ENCODE measurements at places on chromosomes 6 and 20. TPM values are rescaled to one million over a fixed set of nuclear protein-coding genes. Genes with fewer than 3 reads are reported as not detected.

Gene ZNF311
- total RNA-seq: 0.60 TPM

Gene SAMD5
- 10.7 TPM for total RNA-seq

Gene TOMM6
- total RNA-seq: 96.6 TPM

Gene MLIP
- 20.2 TPM for total RNA-seq

Gene OXT
- 3.0 TPM for total RNA-seq

Gene HLA-DRA
- 21.2 TPM for total RNA-seq

Gene CEP43
- total RNA-seq: 19.1 TPM

Gene BMP6
- 2.7 TPM for total RNA-seq

Gene RNF39
- total RNA-seq: not detected

Gene CST3
- total RNA-seq: 679 TPM

Gene HS3ST5
- total RNA-seq: not detected

Gene GFRAL
- total RNA-seq: not detected

Gene PLEKHG1
- 8.7 TPM for total RNA-seq

Gene TSPO2
- 0.22 TPM for total RNA-seq

Gene OR2J3
- total RNA-seq: not detected

Gene ADGRG6
- 49.6 TPM for total RNA-seq

Gene GLP1R
- not detected for total RNA-seq

Gene GSTA5
- total RNA-seq: not detected

Gene DLK2
- total RNA-seq: not detected

Gene SEMG1
- total RNA-seq: not detected

Gene MAP7
- 18.0 TPM for total RNA-seq

Gene RREB1
- 41.5 TPM for total RNA-seq

Gene SOX4
- 1.2 TPM for total RNA-seq

Gene TPD52L1
- total RNA-seq: 45.0 TPM

Gene MTFR2
- total RNA-seq: 0.40 TPM

Gene GPR6
- total RNA-seq: not detected

Gene SLA2
- 0.20 TPM for total RNA-seq

Gene CLDN20
- total RNA-seq: not detected

Gene FAM209B
- not detected for total RNA-seq

Gene FKBP5
- 160 TPM for total RNA-seq

Gene C20orf202
- not detected for total RNA-seq

Gene SSTR4
- total RNA-seq: not detected

Gene CENPB
- total RNA-seq: 30.2 TPM

Gene RCAN2
- total RNA-seq: 4.2 TPM

Gene HCRTR2
- not detected for total RNA-seq

Gene LIN28B
- total RNA-seq: not detected

Gene RALY
- total RNA-seq: 42.1 TPM

Gene CDSN
- total RNA-seq: not detected

Gene SYTL3
- 1.0 TPM for total RNA-seq

Gene WFDC5
- total RNA-seq: not detected

Gene HDGFL1
- not detected for total RNA-seq

Gene TNFRSF21
- 7.2 TPM for total RNA-seq

Gene PRICKLE4
- total RNA-seq: 2.7 TPM

Gene EPPIN
- not detected for total RNA-seq

Gene PPP1R14C
- not detected for total RNA-seq

Gene HLA-DQA1
- total RNA-seq: 10.5 TPM
